ENCODE measurements at places on chromosomes 1 and 21.

DNA sequence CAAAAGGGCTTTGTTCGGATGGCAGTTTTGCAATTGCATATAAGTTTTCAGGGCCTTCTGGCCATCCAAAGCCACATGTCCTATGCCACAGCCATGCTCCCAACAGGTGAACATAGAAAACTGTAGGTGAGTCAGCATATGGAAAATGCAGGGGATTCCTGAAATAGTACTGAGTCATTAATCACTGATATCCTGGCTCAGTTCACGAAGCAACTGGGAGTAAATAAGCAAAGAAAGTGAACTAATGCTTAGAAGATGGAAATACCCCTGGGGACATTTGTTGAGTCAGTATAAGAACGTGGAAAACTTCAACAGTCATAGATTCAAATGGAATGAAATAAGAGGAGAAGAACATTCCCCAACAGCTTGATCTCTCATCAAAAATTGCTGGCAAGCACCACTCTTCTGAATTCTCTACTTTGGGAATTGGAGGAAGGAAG lies 148.9 kb upstream of the RUNX1 start:
- DNase-seq, result no peak

DNA sequence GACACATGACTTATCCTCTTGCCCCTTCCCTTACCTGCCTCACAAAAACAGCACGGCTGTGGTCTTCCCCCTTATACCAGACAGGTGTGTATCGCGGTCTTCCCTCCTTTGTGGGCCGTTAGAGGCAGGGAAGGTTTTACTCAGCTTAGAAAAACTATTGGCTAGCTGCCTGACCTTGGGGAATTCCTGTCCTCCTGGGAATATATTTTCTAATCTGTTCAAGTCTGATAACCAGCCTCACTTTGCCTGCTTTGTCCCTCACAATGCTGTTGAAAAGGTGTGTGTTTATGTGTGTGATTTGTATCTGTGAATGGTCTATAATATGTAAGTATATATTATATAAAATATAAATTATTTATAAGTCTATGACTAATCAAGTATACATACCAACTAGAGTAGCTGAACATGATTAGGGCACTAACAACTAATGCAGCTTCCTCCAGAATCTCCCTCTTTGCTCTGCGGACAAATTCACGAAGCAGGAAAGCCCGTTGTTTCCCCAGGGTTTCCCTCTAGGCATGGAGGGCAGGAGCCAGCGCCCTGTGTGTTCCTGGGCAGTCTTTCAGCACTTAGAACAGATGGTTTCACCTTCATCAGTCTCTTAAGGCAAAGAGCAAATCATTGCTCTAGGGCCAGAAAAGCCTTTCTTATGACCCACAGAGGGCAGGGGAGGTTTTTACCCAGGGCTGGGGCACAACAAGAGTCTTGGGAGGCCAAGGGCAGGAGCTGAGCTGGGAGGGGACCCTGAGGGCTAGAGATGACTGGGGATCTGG lies 25.6 kb downstream of the SLC26A9 start:
- no peak for DNase-seq

- DNase-seq, result no peak
Measured at GRCh38 chr1:107004421-107004820, 52.1 kb upstream of the PRMT6 start.

DNA sequence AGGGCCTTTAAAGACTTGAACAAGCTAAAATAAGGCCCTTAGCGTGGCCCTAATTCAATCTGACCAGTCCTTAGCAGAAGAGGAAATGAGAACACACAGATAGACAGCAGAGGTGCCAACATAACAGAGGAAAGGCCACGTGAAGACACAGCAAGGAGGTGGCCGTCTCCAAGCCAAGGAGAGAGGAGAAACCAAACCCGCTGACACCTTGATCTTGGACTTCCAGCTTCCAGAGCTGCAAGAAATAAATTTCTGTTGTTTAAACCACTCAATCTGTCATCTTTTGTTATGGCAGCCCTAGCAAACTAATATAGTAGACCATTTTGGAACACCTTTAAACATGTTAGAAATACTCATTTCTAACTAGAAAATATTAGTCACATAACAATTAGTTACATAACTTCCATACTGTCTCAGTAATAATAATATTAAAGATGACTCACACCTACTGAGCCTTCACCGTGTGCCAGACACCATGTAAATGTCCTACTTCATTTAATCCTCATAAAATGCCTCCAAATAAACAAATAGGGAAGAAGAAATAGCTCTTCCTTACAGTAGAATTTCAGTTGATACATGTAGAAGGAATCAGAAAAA lies 47.9 kb downstream of the S1PR1 start:
- no peak for DNase-seq

DNA sequence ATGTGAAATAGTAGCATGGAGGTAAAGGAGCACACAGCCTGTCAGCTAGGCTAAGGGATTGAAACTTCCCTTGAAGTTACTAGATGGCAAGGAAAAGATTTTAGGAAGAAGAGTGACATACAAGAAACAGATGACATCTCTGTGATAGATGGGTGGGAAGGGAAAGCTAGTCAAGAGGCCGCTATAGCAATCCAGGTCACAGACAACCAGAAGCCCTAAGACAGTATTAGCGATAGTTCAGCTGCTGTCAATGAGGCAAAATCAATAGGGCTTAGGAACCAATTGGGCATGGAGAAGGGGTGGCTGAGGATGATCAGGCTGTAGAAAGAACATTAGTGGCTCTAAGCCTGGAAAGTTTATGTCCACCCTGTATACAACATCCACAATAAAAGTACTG lies 111.1 kb downstream of the GLUL start:
- no peak for DNase-seq

DNA sequence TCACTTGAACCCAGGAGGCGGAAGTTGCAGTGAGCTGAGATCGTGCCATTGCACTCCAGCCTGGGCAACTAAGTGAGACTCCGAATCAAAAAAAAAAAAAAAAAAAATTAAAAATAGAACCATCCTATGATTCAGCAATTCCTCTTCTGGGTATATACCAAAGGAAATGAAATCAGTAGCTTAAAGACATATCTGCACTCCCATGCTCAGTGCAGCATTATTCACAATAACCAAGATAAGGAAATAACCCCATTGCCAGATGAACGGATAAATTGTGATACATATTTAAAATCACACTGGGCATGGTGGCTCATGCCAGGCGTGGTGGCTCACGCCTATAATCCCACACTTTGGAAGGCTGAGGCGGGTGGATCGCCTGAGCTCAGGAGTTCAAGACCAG lies 23.8 kb downstream of the ALDH9A1 start:
- DNase-seq, result no peak

- no peak for DNase-seq
Measured at GRCh38 chr1:36537190-36537768, 54.6 kb upstream of the CSF3R start.

DNA sequence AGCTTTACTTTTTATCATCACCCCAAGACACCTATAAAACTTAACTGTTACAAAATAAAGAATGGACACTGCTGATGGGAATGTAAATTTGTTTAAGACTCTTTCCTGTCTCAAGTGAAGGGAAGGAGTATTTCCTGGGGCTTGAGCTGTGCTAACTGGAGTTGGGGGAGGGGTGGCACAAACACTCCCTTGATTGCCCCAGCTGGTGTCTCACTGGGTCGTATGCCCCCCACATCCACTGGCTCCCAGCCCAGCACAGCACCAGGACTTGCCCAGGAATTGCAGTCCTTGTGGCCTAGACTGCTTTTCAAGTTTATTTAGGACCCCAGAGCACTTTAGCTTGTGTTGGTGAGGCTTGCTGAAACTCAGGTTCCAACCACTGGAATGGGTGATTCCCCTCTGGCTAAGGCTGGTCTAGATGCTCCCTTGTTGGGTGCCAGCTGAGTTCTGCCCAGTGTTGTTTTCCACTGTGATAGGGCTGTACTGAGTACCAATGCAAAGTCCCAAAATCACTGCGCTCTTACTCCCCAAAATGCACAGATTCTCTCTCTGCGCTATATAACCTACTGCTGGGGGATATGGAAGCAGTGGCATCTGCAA lies 49.1 kb upstream of the DR1 start:
- DNase-seq, result no peak

DNA sequence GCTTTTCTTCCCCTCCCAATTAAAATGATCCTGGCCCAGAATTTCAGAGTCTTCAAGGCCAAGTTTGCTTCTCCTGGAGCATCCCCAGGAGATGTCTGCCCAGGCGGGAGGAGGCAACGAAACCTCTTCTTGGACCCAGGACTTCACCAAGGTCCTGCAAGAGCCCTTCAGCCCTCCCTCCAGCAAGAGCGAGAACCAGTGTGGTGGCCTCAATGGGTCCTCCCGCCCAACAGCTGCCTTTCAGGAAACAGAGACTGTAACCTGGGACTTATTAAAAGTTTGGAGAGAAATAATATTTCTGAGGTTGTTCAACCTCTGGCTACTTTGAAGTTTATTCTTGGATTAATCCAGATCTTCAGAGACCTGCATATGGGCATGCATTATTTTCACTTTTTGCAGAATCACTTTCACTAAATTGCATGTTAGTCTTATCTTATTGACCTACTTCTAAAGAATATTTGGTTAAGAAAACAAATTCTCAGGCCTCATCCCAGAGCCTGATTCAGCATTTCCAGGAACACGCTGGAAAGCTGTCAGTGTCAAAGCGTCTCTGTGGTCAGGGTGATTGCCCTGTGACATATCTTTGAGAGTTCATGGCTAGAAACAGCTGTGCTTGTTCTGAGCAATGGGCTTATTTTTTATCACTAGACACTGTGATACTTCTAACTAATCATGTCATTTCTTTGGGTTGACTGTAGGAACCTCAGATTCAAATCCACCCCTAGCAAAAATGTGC lies 66.0 kb upstream of the CLDN14 start:
- DNase-seq, result no peak

DNA sequence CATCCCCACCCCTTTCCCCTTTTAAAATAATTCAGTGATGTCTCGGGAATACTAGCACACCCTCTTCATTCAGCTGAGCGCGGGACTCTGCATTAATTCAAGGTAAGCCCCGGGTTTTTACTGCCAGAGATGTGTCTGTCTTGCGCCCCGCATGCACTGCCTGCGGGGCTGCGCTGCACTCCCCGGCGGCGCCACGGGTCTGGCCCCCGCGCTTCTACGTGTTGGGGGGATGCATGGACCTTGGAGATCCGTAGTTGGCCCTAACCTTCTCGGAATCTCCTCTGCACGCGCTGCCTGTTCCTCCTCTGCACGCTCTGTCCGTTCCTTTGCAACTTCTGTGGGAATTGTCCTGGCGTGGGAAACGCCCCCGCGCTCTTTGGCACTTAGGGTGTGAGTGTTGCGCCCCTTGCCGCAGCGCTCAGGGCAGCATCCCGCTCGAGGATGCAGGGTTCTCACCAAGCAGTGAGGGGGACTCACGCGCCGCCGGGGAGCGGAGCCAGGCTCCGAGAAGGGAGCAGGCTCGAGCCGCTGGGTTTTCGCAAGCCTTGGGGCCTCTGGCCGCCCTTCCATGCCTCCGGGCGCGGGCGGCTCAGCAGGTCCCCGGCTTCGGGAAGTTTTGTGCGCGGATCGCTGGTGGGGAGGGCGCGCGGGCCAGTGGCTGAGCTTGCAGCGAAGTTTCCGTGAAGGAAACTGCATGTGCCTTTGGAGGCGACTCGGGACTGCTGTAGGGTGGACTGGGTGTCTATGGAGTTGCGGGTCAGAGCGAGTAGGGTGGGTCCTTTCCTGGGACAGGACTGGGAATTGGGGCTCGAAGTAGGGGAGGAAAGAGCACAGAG lies 165.1 kb upstream of the CACNA1E start:
- no peak for DNase-seq

DNA sequence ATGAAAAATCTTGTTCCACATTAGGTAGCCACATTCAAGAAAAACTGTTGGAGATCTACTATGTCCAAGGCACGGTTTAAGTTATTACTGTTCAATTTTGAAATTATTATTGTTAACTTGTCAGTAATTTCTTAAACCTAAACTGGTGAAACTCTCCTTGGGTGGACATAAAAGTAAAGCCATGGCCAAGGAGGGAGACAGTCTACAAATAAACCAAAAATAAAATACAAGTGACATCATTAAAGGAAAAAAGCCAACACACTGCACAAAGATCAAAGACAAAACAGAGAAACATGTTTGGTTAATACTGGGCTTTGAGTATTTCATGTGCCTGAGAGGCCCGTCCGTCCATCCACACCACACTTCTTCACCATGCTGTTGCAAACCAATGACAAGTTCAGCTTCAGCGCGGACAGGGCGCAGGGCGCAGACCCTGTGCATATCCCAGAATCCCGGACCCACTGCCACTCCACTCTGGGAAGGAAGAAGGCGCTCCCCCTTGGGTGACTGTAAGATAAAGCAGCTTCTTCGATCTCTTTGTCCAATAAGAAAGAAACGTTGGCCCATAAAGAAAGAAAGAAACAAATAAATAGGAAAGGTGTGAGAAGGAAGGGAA lies 918 bp upstream of the RASAL2 start:
- no peak for DNase-seq

GRCh38 chr1:206020393-206021007 lies 3.2 kb downstream of the CTSE start:
- no peak for DNase-seq

GRCh38 chr1:211532088-211532444 lies 40.1 kb upstream of the RD3 start:
- DNase-seq, result no peak

GRCh38 chr1:21736011-21736410 lies 46.9 kb downstream of the USP48 start:
- no peak for DNase-seq

GRCh38 chr1:17763995-17764394 lies 8.9 kb downstream of the ACTL8 start:
- DNase-seq, result no peak

DNA sequence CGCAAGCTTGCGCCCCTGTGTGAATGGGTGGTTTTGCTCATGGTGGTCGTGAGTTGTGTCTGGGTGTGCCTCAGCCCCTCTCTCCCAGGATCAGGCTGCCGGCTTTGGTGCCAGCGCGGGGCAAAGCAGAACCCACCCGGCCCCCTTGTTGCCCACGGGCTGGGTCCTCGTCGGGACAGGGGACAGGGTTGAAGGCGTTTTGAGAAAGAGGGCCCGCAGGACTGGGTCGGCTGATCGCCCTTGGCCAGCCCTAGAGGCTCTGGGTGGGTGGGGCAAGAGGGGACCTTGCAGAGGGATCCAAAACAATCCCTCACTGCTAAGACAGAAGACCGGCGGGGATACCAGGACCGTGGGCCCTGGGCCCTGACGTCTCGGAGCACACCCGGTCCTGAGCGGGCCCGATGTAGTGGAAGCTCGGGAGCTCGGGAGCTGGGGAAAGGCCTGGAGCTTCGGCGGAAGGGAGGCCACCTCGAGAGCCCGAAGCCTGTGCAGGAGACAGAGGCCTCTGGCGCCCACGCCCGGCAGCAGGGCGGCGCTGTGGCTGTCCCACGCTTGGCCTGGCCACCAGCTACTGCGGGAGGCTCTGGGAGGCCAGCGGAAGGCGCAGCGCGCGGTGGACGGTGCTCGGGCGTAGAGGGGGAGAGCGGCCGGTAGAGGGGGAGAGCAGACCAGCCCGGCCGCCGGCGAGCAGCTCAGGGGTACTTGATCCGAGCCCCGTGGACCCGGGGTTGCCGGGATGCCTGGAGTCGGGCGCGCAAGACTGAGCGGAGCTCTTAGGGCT lies 2.8 kb upstream of the ZNF678 start:
- DNase-seq, result no peak

Measured in activated gamma-delta T cell treated with Interleukin-2 at 50 U/mL for 16 hours (primary cell).